GM03348 (cell line): ENCODE measurements at places on chromosomes 4 and X.

- no peak for DNase-seq
Measured at GRCh38 chr4:23741681-23742191, 148.1 kb downstream of the PPARGC1A start.

DNA sequence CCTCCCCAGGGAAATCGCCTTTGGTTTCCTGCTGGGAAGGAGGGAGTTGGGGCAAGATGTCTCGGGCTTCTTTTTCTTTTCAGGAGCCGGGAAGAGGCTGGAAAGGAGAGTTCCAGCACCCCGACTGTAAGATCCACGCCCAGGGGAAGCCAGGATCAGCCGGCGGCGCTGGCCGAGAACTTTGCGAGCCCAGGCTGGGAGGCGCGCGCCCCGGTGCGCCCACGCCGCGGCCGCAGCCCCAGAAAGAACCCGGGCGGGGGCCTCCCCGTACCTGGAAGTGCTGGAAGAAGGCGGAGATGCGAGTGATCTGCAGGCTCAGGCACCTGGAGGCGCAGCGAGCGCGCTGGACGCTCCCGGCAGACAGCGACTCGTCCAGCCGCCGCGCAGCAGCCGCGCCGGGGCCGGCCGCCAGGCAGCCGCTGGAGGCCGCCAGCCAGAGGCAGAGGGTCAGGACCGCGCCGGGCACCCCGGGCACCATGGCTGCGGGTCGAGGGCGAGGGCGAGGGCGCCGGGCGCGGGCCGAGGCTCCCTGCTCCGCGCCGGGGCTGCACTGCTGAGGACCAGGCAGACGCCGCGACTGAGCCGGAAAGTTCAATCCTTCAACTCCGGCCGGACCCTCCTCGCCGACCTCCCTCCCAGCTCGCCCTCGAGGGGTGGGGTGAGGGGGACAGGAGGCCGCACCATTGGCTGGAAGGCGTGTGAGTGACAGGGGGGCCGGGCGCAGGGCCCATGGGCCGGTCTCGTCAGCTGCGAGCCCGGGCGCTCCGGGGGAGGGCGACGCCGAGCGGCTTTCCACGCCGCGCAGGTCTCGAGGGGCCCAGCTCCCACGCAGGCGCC, at the start of gene ANOS1:
ANOS1 (minus strand) TSS at position 579 of the 837 bp plus-strand sequence; CDS start at position 478, 101 bp downstream.
- DNase-seq, result peak; percentile 4

DNA sequence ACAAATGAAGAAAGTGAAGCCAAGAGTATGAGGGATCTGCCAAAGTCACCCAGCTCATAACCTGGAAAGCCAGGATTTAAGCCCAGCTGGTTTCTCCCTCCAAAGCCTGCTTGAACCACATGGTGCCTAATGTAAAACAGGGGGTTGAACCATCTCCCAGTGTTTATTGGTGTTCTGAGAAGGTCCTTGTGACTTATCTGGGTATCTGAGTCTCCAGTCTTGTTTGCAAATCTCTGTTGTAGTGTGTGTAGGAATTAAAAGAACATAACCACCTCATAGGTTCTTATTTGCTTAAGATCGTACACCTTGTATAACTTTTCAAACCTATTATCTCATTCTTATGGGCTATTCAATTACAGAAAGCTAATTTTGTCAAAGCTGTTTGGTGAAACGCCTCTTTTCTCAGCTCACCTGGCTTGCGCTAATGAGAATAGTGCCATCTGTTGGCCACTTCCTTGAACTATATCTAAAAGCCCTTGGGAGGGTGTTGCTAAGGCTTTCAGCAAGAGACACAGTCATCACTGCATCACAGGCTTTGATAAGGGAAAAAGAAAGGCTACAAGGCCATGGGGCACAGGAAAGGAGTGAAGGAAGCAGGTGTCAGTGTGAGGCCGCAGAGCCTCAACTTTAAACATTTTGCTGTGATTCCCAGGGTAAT, 34.0 kb downstream of the ETDB start:
- peak; percentile 41 for DNase-seq

DNA sequence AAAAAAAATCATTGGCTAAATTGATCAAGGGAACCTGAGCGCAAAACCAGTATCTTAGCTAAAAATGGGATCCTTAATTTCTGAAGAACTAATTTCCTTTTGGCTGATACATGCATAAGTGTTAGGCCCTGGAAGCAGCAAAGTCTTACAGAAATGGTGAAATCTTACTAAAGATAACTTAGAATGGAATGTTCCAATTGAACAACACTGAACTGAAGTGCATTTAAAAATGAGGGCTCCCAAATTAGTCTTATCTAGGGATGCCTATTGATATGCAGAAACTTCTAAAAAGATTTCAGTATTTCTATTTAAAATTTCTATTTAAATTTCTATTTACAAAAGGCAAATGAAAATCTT, 120.7 kb upstream of the BANK1 start:
- no peak for DNase-seq

GRCh38 chr4:35689870-35690269, 554.4 kb downstream of the ARAP2 start:
- no peak for DNase-seq

- DNase-seq, result no peak
Measured at GRCh38 chr4:26753617-26754016, 107.0 kb upstream of the STIM2 start.
